Activated T-cell treated with anti-CD3 and anti-CD28 coated beads, Interleukin-2, amount 50 U/mL, for 4 hours (primary cell): ENCODE measurements at places on chromosomes 16 and 17.
A peak's percentile ranks its signal among the peaks of the same experiment; 100 is the strongest.

- DNase-seq, result no peak
Observed at GRCh38 chr17:36697903-36698530, 96.6 kb downstream of the MRM1 start.

- DNase-seq, result no peak
Observed at GRCh38 chr17:45008216-45008615, 40.1 kb upstream of the C1QL1 start.

- peak; percentile 74 for DNase-seq
Observed at GRCh38 chr16:88533932-88534637, 36.1 kb upstream of the ZC3H18 start.

GRCh38 chr16:85505794-85506634, 107.1 kb upstream of the GSE1 start:
- DNase-seq, result no peak

- DNase-seq, result no peak
Observed at GRCh38 chr16:2498531-2499253, 15.1 kb upstream of the ATP6V0C start.

DNA sequence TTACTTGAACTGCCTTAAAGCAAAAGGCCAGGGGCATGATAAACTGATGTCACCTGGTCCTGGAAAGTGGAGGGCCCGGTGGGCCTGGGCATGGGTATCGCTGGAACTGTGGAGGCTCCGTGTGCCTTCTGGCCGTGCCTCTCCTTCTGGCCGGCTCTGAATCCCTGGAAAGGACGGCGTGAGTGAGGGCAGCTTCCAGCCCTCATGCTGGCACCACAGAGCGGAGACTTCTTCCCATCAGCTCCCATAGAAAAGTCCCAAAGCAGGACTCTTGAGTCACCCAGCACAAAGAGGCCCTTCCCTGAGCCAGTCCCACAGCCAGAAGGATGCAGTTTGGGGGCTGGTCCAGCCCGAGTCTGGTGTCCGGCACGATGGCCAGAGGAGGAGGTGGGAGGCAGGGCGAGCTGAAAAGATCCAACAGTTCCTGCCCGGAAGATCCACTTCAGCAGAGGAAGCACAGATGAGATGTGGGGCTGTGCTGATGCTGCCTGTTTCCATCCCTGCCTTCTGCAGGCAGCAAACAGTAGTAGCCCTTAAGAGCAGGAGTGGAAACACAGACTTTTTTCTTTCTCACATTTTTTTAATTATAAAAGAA, 7.8 kb downstream of the GAA start:
- no peak for DNase-seq

DNA sequence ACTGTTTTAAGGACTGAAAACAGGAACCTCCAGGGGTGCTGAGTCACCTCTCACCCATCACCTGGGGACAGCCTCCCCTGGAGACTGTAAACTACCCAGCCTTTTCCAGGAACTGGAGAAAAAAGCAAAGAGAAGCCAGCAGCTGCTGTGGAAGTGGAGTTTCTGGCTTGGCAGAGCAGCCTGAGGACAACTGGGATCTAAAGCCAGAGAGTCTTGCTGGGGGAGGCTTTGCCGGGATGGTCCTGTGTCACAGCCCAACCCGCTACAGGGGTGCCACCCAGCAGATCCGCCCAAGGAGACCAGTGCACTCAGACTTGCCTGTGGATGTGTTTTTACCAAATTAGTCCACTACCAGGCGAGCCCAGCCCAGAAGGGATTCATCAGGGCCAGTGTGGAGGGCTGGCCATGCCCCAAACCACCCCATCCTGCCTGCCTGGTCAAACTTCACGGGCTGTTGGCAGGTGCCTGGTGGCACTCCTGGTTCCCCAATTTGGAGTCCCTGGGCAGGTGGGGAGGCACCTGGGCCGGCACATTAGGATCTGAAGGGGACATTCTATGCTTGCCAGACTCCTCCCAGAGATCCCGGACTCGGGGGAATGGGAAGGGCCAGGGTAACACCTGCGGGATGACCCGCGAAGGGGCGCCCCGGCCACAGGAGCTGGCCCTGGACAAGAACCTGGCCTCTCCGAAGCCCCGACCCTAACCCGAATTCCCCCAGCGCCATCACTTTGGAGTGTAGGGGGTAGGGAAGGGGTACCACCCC, 771 bp downstream of the MSRB1 start:
- DNase-seq, result no peak

GRCh38 chr16:66979011-66979717, 9.2 kb upstream of the CES4A start:
- no peak for DNase-seq

DNA sequence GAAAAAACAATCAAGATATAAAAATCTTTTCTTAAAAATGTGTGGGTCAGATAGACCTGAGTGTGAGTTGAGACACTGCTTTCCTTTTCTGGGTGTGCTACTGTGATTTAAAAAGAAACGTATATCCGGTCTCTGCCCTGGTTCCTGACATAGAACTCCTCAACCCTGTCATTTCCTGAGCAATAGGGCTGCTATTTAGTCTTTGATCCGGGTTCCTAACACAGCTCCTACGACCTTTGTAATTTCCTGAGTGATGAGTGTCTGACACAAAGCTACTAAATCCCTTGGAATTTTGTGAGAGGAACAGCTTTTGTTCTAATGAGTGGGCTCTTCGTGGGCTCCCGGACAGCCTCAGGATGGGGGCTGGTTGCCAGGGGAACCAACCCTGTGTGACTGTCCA, 93.9 kb upstream of the FA2H start:
- no peak for DNase-seq

- DNase-seq, result no peak
Observed at GRCh38 chr16:4011225-4011939, 104.9 kb downstream of the ADCY9 start.

- no peak for DNase-seq
Observed at GRCh38 chr16:69941251-69942098, 9.7 kb upstream of the CLEC18A start.

DNA sequence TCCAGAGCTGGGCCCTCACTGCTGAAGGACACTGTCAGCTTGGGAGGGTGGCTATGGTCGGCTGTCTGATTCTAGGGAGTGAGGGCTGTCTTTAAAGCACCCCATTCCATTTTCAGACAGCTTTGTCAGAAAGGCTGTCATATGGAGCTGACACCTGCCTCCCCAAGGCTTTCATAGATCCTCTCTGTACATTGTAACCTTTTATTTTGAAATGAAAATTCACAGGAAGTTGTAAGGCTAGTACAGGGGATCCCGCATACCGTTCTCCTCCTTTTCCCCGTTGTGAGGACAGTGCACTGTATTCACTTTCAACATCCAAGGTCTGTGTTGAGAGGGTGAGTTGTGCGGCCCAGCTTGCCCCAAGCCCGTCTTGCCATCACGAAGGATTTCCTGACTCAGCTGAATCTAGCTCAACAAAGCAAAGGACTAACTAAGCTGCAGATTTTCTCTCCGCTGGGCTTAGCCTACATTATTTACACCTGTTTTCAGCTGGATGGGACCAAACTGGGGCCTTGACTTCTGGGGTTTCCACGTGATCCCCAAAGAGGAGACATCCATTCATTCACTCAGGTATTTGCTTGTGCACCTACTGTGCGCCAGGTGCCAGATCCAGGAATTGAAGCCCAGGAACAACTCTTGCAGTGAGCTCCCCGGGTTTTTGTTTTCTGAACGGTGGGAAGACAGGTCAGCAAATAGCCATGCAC, 5.2 kb upstream of the TMEM235 start:
- DNase-seq, result no peak

DNA sequence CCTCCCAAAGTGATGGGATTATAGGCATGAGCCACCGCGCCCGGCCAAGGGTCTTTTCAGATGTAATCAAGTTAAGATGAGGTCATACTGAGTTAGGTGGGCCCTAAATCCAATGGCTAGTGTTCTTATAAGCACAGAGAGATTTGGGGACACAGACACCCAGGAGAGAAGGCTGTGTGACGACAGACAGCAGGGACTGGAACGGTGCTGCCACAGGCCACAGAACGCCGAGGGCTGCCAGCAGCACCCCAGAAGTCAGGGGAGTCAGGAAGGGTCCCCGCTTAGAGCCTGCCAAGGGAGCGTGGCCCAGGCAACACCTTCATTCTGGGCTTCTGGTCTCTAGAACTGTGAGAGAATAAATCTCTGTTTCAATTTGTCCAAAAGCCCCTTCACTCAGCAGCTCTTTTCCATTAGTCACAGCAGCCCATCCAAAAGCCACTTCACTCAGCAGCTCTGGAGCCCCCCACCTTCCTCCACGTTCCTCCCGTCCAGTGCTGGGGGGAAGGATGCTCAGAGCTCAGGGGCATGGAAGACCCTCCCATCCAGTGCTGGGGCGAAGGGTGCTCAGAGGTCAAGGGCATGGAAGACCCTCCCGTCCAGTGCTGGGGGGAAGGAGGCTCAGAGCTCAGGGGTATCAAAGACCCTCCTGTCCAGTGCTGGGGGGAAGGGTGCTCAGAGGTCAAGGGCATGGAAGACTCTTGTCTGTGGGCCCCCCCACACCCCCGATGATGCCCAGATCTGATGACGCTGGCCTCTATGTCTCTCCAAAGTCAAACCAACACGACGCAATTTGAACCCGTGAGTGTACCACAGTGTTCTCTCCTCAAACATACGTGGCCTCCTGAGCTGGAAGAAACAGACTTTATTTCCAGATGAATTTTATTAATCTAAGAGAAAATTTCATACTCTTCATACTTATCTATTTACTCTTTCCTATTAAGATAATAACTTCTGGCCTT, 11.9 kb downstream of the RAB40B start:
- no peak for DNase-seq

DNA sequence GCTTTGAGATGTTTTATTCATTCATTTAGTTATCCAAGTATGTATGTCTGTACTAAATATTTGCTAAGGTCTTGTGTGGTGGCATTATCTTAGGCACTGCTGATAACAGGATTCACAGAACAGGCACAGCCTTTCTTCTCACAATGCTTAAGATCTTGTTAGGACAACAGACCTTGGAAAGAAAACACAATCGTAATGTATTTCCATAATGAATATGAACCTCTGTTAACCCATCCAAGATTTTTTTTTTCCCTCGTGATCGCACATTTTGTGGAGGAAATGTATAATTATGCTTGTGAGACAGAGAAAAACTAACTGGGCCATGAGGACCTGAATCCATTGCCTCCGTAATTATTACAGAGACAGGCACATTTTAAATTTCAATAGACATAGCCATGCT, 121.9 kb downstream of the NPIPB5 start:
- no peak for DNase-seq

DNA sequence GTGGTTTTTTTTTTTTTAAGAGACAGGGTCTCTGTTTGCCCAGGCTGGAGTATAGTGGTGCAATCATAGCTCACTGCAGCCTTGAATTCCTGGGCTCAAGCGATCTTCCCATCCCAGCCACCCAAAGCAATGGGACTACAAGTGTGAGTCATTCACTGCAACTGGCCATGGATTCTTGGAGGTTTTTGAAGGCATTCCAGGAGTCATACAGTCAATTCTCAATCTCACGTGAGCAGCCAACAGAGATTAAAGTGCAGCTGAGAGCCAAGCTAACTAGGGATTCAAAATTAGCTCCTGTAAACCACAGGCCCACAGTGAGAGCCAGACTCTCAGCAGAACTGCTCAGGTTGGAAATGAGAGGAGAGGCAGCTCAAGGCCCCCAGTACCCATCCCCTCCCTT, 30.2 kb downstream of the XPO6 start:
- DNase-seq, result no peak

DNA sequence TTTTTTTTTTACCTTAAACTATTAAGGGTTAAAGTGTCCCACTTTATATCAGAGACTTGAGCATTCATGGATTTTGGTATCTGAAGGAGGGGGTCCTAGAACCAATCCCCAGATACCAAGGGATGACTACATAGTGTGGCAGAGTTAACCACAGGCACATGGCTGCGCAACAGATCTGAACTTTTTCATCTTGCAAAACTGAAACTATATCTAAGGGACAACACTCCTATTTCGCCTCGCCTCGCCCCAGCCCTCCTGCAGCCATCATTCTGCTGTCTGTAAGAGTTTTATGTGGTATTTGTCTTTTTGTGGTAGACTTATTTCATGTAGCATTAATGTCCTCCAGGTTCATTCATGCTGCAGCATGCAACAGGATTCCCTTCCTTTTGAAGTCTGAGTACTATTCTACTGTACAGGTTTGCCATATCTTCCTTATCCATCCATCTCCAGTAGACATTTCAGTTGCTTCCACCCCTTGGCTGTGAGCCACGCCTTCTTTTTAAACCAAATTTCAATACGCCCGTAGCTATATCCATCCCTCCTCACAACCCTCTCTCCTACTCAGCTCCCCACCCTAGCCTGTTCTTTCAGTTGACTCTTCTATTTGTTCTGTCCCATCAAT, 53.2 kb downstream of the AMFR start:
- DNase-seq, result no peak

- peak; percentile 74 for DNase-seq
Observed at GRCh38 chr16:67928561-67929364, 2.9 kb downstream of the CTRL start.

GRCh38 chr17:32382526-32383223, 32.7 kb downstream of the ZNF207 start:
- DNase-seq, result no peak

DNA sequence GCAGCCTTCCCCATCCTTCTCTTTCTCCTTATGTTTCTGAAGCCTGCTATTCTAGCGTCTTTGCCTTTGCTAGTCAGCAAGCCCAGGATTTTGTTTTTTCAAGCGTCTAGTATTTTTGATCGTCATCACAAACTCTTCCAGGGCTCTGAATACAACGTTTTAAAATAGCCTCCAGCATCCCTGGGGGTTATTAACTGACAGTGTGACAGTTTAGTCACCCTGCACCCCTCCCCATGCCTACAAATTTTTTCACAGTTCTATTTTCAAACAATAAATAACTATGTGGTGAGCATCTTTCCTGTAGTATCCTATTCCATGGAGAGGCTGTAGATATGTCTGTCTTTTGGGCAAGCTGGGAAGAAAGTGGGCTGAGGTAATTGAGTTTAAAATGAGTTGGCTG, 280.9 kb downstream of the MAP2K4 start:
- DNase-seq, result no peak

DNA sequence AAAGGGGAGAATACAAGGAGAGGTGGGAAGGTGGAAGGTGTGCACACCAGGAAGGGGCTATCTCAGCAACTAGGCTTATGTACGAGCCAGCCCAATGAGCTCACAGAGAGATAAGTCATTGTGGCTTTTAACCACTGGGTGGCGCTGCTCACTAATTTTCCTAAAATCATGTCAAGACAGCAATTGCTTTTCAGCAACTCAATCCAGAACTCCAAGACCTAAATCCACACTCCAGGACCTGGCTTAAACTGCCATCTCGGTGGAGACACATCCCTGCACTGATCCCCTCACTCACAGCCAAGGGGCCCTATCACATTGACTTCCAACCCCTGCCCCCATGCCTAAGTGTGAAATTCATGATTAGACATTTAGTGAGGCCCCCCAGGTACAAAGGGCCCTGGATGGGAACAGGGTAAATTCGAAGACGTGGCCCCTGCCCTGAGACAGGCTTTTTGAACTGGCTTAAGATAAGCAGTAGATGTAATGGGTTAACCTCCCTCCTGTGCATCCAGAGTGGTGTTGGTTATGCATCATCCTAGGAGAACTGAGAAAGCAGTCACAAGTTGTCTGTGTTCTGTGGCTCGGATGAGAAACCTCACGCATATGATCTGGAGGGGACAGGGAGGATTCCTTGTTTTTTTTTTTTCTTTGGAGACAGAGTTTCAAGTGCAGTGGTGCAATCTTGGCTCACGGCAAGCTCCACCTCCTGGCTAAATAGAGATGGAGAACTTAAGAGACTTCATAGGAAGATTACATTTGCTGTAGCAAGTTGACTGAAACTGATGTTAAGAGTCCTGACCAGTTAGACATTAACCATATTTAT, 11.5 kb downstream of the CCL16 start:
- DNase-seq, result peak; percentile 65

GRCh38 chr17:14033166-14033565, 36.1 kb upstream of the COX10 start:
- no peak for DNase-seq
